CD4-positive, alpha-beta T cell treated with Interleukin-6 at 100 ng/mL for 8 hours (primary cell): ENCODE measurements at places on chromosomes 16 and 17.

- no peak for DNase-seq
These were observed 6.4 kb upstream of the FOXJ1 start for GRCh38 chr17:76147211-76148014.

DNA sequence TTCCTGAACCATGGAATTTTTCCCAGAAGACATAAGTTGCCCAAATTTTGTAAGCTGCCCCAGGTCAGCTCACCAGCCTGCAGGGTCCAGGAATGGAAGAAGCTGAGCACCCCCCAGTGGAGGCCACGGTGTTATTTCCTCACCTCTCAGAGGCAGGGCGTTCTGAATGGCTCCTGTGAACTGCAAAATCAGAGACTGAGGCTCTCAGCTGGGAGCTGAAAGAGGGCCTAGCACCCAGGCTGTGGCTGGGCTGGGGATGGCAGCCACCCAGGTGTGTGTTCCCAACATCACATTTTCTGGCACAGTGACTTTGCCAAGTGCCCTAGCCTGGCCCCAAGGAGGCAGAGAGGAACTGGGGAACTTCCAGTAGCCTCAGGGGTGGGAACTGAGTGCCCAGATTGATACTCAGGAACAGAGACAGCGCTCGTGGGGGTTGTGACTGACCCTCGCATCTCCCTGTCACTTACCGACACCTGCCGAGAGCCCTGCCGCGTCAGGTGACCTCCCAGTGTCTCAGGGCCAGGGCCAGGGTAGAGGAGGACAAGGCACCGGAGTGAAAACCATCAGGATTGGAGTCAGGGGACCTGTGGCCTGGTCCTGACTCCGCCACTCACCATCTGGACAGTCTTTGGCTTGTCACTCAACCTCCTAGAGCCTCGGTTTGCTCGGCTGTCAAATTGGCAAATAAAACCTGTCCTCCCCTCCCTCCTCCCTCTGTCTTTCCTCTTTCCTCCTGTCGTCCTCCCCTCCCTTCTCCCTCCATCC is 11.3 kb downstream of the CACNG4 start:
- DNase-seq: no peak

GRCh38 chr16:25709213-25709612 is 17.5 kb downstream of the HS3ST4 start:
- DNase-seq: no peak

DNA sequence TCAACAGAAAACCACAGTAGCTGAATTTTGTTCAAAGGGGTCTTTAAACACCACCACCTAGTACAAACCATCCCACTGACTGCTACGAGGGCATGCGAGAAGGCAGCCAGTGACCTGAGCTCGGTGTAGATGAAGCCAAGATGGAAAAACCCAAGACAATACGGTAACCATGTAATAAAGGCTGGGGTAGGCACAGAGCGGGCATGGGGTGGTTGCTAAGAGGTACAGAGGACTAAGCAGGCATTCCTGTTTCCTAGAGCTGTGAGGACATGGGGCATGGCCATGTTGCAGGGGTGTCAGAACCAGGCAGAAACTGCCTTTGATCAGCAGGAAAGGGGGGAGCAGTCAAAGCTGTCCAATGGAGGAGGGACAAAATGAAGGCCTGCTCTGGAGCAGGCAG is 52.1 kb downstream of the NDEL1 start:
- DNase-seq: no peak

DNA sequence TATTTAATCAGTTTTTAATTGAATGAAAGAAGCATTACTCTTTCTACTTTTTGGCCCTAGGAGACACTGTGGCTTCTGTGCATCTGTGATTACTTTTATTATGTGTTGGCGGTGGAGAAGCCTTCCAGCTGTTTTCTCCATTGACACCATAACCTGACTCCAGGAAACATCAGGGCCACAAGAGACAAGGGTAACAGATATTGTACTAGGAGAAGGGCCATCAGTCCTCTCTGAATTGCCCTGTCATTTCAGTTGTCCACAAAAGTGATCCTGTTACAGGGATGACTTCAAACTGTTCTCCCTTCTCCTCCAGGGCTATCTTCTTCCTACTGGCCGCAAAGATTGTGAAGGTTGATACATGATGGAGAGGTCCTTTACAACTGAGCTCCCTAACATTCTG is 14.6 kb downstream of the KRT39 start:
- no peak for DNase-seq

DNA sequence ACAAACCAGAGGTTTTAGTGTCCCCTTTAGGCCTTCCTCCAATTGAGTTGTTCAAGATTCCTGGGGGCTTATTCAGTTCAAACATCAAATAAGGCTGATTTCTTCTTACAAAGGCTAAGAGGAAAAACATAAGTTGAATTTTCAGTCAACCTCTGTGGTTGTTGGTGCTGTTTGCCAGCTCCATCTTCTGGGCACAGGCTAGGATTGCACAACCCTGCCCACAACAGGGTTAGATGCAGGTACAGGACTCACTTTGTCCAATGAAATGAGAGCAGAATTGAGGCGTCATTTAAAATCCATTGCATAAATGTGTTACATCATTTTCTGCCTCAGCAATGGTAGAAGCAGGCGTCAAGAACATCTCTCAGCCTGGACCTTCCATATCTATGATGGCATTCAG is 173.3 kb downstream of the PMP22 start:
- no peak for DNase-seq

DNA sequence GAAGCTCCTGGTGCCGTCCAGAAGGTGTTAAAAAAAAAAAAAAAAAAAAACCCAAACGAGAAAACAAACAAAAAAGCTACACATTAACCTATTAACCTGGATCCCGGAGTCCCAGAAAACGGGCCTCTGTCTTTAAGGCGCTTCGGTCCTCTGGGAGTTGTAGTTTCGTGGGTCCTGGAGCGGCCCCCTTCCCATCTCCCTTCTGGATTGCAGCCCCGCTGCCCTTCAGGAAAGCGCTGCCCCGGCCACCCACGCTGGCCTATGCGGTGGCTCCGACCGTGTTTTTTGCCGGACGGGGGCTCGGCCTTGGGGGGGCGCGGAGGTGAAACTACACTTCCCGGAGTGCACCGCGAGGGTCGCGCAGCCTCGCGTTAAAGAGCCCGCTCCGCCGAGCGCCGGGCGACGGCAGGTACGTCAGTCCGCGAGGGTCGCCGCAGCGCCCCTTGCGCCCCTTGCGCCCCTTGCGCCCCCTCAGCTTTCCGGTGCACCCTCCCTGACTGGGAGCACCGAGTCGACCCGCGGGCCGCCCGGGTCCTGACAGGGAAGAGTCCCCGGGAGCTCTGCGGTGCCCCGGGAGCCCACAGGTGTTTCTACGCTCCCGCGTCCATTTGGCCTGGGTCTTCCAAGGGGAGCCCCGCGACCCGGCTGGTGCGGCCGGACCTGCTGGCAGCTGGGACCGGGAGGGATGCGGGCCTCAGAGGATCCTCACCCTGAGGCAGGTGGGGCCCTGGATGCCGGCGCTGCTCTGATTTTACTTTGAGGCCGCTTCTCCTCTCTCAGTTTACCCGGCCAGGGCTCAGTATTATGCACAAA is at the start of gene FCSK:
FCSK (plus strand) TSS at position 374 of the 813 bp plus-strand sequence. CDS start 8,596 bp downstream, outside the sequence.
- peak; percentile 50 for DNase-seq
